CD4-positive, alpha-beta T cell treated with Interleukin-6 for 4 hours (primary cell): ENCODE measurements at places on chromosomes 2 and 18.

- no peak for DNase-seq
Measured at GRCh38 chr2:208146006-208146405, at the start of gene CRYGB. Gene CRYGB (minus strand): TSS chr2:208146158. CDS start chr2:208146120, 38 bp downstream.

GRCh38 chr18:1392046-1392445, 487.4 kb downstream of the ADCYAP1 start:
- DNase-seq = no peak

GRCh38 chr2:200393191-200393590, 86.7 kb downstream of the SPATS2L start:
- DNase-seq = no peak

GRCh38 chr2:72278046-72278445, 130.4 kb upstream of the CYP26B1 start:
- DNase-seq = no peak

DNA sequence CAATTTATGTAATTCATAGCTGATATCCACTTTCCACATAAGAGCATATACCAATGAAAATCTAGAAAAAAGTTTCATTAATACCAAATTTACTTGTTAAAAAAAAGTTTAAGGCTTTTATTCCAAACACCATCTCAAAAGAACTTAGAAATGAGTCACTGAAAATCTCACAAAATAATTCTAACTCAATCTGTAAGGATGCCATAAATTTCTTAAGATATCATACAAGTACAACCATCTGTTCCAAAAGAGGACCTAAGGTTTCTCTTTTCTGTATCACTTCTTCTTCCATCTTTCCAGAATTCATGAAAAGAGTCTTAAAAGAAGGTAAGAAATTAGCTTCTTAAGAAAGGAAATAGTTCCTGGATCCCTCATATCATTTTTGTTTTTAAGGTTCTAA, 60.4 kb downstream of the TRIP12 start:
- DNase-seq = no peak

DNA sequence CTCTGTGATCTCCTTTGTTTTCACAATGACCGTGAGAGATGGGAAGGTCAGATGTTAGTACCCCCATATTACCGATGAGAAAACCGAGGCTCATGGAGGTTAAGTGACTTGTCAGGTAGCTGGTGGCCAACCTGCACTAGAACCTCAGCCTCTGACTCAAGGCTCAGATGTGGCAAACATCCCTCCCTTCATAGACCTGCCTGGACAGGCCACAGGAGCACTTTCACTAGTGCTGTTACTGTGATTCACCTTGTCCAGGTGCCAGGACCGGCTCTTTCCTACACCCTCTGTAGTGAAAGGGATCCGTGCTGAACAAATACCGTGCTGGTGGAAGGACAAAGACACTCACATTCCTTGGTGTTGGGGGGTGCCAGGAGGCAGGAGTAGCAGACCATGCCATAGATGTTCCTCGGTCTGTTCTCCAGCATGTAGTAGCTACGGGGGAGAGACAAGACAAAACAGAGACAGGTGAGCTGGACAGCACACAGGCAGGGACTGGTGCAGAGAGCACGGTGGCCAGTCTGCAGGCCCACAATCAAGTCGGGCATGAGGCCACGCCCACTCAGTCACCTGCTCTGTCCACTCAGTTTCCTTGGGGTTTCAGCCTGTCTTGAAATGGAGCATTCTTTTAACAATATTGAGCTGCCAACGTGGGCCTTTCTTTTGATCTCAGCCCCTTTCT, 65.9 kb downstream of the EDAR start:
- DNase-seq = no peak

DNA sequence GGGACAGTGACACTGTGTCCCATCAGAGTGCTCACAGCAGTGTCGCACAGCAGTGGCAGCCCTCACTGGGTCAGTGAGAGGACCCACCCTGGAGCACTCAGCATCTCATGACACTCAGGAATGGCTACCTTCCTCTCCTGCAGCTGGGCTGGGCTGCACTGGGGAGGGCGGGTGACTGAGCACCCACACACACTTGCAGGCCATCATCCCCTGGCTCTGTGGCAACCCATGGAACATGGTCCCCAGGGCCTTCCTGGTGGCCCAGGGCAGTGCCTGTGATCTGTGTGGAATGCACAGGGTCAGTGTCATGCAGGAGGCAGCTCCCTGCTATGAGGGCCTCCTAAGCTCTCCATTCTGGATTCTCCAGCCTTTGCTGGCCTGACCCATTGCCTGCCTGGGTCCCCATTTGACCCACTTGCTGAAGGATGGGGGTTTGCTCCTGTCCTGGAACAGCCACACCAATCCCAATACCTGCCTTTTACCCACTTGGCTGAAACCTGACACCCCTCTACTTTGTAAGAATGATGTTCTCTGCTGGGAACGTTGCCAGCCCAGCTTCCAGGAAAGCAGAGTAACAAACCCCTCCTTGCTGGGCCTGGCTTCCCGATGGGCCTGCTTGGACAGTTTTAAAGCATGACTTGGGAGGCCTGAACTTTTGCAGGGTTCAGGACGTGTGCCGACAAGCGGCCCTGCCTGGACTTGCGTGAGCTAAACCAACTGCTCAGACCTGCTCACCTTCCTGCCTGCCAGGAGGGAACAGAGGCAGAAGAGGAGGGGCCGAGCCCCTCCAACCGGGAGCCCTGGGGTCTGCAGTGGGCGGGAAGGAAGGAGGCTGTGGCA, 13.7 kb downstream of the HS6ST1 start:
- peak; percentile 0 for DNase-seq

DNA sequence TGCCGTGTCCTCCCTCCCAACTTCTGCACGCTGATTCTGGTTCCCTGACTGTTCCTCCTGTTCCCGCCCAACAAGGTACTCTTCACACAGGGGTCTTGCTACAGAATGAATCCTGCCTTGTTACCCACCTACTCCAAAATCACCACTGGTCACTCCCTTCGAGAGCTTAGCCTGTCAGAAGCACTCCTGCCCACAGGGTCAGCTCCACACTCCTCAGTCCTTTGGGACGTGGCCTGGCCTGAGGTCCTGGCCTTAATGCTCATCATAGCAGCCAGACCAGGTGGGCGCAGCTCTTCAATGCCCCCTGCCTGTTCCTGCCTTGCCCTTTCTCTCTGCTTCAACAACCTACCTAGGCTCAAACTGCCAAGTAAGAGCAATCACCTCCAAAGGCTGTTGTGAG, 27.8 kb upstream of the ID2 start:
- DNase-seq = no peak

- no peak for DNase-seq
Measured at GRCh38 chr2:128549646-128550260, 231.1 kb upstream of the HS6ST1 start.

- no peak for DNase-seq
Measured at GRCh38 chr18:44691148-44691925, 10.6 kb downstream of the SETBP1 start.

DNA sequence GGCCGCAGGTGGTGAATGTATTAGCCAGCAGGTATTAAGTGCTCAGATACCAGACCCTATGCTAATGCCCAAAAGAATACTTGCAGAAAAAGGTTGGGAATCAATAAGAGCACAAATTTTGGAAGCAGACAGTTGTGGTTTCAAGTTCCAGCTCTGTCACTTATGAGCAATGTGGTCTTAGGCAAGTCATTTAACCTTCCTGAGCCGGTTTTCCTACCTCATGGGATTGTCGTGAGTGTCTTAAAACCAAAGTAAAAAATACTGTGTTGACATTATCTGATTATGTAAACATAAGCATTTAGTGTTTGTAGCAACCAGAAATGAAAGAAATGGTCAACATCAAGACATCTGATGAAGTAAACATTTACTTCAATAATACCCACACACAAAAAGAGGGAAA, 93.0 kb upstream of the CHST9 start:
- no peak for DNase-seq

DNA sequence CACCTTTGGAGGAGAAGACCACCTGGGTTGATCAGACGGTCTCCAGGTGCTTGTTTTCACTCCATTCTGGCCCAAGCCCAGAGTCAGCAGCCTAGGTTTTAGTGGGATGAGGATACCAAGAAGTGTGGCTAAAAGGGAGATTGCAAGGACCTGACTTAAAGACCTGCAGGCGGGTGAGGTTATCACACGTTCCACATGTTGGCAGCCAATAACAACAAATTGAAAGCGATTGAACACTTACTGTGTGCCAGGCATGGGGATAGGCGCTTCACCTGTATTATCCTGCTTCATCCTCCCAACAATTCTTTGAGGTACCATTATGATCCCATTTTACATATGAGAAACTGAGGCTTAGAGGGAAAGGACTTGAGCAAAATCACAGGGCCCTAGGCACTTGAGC, 5.0 kb downstream of the ARL4C start:
- peak; percentile 48 for DNase-seq

DNA sequence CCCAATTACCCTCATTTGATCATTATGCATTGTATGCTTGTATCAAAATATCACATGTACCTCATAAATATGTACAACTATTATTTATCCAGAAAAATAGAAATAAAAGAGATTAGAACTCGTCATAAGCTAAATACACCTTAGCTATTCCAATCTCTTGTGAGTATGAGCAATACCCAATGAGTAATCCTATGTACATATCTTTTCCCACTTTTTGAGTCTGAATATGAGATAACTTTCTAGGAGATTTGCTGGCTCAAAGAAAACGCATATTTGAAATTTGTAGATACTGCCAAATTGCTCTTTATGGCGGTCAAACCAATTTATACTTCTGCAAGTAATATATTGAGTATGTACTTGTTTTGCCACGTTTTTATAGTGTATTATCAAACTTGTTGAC, 24.1 kb downstream of the PRKD3 start:
- no peak for DNase-seq

DNA sequence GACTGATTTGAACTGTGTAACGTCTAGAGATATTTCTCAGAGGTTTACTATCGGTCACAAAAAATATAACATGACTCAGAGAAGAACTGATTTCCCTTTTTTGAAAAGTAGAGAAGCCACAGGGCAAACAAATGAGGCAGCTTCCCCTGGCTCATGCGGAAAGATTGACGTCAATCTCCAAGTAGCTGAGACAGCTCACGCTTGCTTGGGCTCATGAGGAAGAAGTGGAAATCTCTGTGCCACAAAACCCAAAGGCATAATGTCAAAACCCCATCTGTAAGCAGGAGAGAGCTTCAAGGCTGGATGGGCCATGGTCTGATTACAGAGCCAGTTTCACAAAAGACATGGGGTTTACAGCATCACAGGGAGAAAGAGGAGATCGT, 188.1 kb downstream of the ARL4C start:
- peak; percentile 75 for DNase-seq

DNA sequence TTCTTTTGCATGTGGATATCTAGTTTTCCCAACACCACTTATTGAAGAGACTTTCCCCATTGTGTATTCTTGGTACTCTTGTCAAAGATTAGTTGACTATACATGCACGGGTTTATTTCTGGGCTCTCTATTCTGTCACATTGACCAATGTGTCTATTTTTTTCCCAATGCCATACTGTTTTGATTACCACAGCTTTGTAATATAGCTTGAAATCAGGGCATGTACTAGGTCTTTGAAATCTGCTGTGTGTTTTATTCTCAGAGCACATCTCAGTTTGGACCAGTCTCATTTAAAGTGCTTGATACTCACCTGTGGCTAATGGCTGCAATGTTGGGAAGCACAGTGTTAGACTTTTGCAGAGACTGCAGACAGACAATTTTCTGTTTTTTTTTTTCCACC, 32.8 kb upstream of the IL36G start:
- no peak for DNase-seq

- DNase-seq = no peak
Measured at GRCh38 chr2:143617803-143618415, 488.7 kb downstream of the ARHGAP15 start.

GRCh38 chr2:223051693-223052289, at the start of gene KCNE4:
Gene KCNE4 (plus strand): TSS chr2:223052190. CDS start chr2:223052831, 641 bp downstream.
- DNase-seq = no peak

GRCh38 chr2:74532222-74532621, 2.5 kb downstream of the HTRA2 start:
- no peak for DNase-seq

- no peak for DNase-seq
Measured at GRCh38 chr18:66553824-66554223, 50.1 kb downstream of the CDH19 start.

DNA sequence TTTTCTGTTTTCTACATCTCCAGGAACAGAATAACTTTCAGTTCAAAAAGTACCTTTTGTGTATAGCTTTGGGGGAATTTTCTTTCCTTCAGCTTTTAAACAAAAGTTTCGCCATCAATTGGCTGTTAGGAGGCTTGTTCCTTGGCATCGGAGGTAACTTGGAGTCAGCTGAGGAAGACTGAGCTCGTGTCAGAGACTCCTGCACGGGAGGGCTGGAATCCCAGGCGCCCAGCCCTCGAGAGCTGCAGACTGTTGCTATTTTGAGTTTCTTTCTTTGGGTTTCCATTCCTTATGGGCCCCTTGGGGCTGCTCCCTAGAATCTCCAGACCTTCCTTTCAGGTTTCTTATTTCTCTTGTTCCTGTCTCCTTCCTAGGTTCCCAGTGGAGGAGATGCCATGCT, 8.1 kb downstream of the EMILIN2 start:
- DNase-seq = no peak

DNA sequence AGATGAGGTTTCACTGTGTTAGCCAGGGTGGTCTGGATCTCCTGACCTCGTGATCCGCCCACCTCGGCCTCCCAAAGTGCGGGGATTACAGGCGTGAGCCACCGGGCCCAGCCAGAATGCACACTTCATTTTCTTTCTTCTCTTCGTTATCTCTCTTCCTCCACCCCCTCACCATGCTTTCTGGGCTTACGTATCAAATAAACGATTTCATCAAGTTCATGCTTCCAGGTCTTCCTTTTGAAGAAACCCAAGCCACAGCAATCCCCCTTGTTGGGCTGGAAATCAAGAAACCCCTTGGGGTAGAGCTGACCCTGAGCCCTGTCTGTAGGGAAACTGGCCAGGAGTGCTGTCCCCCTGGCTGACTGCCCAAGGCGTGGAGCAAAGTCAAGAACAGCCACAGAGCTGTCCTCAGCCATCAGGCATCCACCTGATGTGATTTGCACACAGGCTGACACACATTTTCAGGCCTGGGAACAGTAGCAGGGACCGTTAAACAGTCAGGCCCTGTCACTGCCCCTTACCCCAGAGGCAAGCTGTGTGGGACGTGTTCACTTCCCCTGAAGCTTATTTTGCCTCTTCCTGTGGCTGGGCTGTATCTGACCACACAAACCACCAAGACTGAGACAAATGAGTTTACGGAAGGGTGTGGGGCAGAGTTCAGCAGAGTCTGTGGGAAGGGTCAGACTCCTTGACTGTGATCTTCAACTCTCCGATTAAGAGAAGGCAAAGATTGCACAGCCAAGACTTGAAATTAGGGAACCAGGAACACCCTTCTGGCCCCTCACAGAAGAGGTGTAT, 15.1 kb upstream of the NMUR1 start:
- peak; percentile 39 for DNase-seq

GRCh38 chr2:113240915-113241911, 37.5 kb downstream of the PAX8 start:
- no peak for DNase-seq

DNA sequence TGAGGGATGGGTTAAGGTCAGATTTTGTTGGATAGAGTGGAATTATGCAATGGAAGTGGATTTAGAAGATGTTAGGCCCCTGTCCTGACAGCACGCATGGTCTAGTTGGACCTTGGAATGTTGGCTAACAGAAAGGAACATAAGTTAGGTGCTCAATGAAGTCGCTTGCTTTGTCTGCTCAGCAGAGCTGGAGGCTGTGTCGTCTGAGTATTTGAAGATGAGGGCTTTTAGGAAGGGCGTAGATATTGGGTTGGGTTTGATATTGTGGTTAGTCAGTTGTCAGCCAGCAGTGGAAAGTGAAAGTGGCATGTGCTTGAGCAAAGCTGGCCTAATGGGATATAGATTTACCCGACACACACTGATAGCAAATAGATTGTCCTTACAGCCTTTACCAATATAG, 239.3 kb downstream of the PRKCE start:
- peak; percentile 37 for DNase-seq
